A549 treated with dexamethasone at 1 μM for 4 hours (cell line): ENCODE measurements at places on chromosomes 2 and 18. TPM values are rescaled to one million over a fixed set of nuclear protein-coding genes. Genes with fewer than 3 reads are reported as not detected.

KCNS3 gene
- total RNA-seq = 1.1 to 1.5 TPM (median 1.3 TPM) in 5 replicates

PIEZO2 gene
- total RNA-seq = 0.44 to 1.2 TPM (median 0.70 TPM) in 5 replicates

PSMA8 gene
- total RNA-seq = not detected in 5 replicates

STON1 gene
- 0.25 to 0.59 TPM (median 0.40 TPM) in 5 replicates for total RNA-seq

COLEC11 gene
- total RNA-seq = 0.47 to 0.83 TPM (median 0.69 TPM) in 5 replicates

GREB1 gene
- total RNA-seq = 2.5 to 3.9 TPM (median 3.3 TPM) in 5 replicates

GATA6 gene
- 0.86 to 1.8 TPM (median 1.5 TPM) in 5 replicates for total RNA-seq

UPP2 gene
- not detected in 5 replicates for total RNA-seq

TCF7L1 gene
- 7.5 to 12.4 TPM (median 11.6 TPM) in 5 replicates for total RNA-seq

SOX11 gene
- not detected in 5 replicates for total RNA-seq

PXDN gene
- total RNA-seq = 12.3 to 21.6 TPM (median 20.2 TPM) in 5 replicates

CENPA gene
- total RNA-seq = 38.8 to 53.8 TPM (median 51.0 TPM) in 5 replicates

SLC30A3 gene
- 1.8 to 3.4 TPM (median 3.3 TPM) in 5 replicates for total RNA-seq

KHK gene
- 7.6 to 9.1 TPM (median 8.3 TPM) in 5 replicates for total RNA-seq

APOB gene
- total RNA-seq = 0.01 to 0.02 TPM (median 0.01 TPM) in 3 of 5 replicates, not detected in the others

UGT1A4 gene
- 0.07 TPM in 1 of 5 replicates, not detected in the others for total RNA-seq

SOCS6 gene
- 28.2 to 36.7 TPM (median 35.1 TPM) in 5 replicates for total RNA-seq

ERICH2 gene
- total RNA-seq = not detected in 5 replicates
